Stimulated activated CD4-positive, alpha-beta T cell treated with anti-CD3 and anti-CD28 coated beads, Interleukin-2, amount 100 ng/mL, for 4 hours (primary cell): ENCODE measurements at places on chromosomes 5 and 9.

GRCh38 chr5:4833104-4833738 lies 306.9 kb upstream of the ADAMTS16 start:
- no peak for DNase-seq

GRCh38 chr5:139914218-139914807 lies 118.7 kb downstream of the PSD2 start:
- DNase-seq = no peak

- no peak for DNase-seq
These were observed 227.8 kb upstream of the CDH9 start for GRCh38 chr5:27266184-27266583.

DNA sequence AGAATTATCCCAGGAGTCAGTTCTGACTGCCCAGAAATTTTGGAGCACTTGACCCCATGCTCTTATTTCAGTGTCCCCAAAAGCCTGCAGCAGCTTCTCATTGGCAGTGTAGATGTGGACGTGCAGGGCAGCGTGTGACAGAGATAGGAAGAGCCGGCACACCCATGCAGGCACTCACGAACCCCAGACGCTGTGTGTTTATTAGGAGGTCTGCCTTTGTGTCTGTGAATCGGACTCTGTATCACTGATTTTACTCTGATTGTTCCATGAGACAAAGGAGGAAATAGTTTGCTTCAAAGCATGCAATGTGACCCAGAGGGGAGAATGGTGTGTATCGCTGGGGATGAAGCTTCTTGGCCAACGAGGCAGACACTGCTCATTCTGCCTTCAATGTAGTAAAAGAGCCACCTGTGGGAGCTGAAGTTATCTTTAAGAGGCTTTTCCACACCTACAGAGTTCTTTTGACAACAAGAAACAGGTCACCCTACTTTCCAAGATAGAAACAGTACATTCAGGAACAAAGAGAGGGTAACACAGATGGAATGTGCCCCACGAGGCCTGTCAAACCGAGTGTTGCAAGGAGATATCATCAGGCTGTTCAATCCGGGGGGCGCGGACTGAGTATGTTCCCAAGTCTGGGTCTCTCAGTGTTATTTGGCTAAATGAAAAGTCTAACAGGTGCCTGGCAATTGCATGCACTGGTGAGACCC lies 224.0 kb downstream of the NTRK2 start:
- DNase-seq = no peak

GRCh38 chr9:2419347-2419746 lies 202.2 kb upstream of the VLDLR start:
- DNase-seq = no peak

GRCh38 chr9:7799944-7800285 lies 337 bp upstream of the DMAC1 start:
- DNase-seq = no peak

DNA sequence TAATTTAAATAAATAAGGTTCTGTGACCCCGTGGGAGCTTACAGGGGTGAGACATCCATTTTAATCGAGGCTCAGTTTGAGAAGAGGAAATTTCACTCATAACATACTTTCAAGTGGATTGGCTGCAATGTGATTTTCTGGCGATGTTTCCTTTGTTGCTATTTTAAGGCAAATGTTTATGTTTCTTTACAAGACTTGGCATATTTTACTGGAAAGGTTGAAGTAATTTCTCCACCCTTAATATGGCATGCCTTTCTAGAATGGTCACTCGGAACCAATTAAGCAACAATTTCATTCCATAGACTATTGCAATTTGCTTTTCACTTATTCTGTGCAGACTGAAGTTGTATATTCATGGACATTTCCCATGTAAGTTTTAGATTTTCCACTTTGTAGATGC lies 438.0 kb upstream of the WWC1 start:
- no peak for DNase-seq

DNA sequence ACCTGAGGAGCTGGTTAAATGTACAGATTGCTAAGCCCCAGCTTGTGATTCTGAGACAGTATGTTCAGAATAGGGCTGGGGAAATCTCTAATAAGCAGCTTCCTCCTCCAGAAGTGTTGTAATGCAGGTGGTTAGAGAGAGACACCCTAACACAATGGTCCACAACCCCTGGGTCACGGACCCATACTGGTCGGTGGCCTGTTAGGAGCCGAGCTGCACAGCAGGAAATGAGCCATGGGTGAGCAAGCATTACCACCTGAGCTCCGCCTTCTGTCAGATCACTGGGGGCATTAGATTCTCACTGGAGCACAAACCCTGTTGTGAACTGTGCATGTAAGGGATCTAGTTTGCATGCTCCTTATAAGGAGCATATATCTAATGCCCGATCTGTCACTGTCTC lies 61.8 kb downstream of the SLC36A1 start:
- no peak for DNase-seq

GRCh38 chr5:10111571-10111970 lies 138.1 kb downstream of the ATPSCKMT start:
- no peak for DNase-seq

DNA sequence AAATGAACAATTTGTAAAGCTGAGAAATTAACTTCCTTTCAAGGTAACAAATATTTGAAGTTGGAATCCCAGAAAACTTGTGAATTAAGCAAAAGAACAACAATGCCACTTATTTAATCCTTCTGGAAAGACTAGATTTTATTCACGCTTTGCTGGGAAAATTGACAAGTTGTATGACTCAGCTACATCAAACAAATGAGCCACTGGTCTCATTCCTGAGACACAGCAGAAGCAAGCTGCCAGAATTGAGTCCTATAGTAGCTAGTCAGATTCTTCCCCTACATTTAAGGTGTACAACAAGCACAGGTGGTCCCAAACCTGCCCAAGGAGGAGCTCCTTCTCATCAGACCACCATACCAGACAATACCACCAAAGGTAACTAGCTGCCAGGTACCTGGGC lies 280.7 kb downstream of the SPOCK1 start:
- no peak for DNase-seq

- no peak for DNase-seq
These were observed 128.2 kb upstream of the VCAN start for GRCh38 chr5:83343299-83343698.

DNA sequence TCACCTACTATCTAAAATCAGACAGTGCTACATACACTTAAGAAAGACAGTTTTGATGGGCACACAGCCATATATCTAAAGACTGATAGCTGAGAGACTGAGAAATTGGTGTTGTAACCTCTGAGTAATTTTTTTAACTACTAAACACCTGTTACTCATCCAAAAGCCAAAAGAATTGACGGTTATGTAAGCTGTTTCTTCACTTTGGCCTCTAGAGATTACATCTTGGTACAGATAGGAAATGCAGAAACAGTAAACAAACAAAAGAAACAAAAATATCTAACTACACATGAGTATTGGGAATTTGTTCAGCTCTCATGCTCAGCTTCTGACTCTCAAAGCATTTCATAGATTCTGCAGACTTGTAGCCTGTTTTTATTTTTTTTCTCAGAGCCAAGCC lies 152.1 kb upstream of the GAS1 start:
- DNase-seq = no peak

- no peak for DNase-seq
These were observed 70.3 kb upstream of the LHFPL2 start for GRCh38 chr5:78718824-78719223.

DNA sequence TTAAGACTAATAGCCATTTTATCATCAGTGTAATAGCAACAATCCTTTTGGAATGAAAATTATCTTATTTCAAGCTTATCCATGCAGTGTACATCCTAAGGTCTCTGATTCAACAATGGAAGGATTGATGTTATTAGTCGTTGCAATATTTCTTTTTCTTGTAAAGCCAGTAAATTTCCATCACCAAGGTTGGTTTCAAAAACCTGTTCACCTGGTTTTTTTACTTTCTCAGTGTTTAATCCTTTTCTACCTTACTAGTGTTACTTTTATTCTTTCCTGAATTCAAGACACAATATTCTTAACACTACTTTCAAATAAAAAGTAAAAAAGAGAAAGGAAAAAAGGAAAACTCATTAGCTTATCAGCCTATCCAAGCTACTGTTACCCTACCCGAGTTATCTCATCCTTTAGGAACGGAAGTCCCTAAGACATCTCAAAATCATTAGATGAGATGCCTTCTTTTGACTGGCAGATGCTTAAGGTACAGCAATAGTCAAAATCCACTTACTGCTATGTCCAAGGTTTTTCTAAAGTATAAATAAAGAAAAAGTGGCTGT lies 5.4 kb downstream of the ZFR start:
- no peak for DNase-seq

- no peak for DNase-seq
These were observed 67.4 kb downstream of the RASGRF2 start for GRCh38 chr5:81027481-81028058.

GRCh38 chr9:4494806-4495205 lies 4.5 kb downstream of the SLC1A1 start:
- DNase-seq = no peak

DNA sequence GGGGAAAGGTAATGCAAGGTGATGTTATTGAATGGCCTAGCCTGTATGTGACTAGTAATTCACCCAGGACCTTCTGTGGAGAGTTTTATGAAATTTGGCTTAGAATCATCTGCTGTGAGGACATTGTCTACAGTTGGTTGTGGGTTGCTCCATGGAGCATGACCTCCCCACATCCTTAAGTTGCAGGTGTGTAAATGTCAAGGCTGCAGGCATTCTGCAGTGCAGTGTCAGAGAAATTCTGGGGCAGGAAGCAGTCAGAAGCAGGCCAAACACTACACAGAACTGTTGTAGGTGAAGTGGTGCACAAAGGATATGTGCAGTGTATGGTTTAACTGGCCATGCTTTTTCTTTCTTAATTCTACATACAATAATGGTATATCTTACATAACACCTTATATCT lies 588.3 kb downstream of the EBF1 start:
- DNase-seq = no peak

DNA sequence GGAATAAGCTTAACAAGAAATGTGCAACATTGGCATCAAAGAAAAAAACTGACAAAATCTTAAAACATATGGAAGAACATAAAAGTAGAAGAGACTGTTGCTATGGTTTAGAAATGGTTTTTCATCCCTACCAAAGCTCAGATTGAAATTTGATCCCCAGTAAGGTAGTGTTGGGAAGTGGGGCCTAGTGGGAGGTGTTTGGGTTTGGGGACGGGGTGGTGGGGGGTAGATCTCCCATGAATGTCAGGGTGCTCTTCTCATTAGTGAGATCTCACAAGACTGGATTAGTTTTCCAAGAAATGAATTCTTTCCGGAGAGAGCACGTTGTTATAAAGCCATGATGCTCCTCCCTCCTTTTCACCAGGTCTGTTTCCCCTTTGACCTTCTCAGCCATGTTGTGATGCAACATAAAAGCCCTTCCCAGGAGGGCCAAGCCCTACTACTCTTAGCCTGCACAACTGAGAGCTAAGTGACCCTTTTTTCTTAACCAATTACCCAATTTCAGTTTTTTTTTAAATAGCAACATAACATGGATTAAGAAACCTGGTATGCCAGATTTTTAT lies 10.6 kb downstream of the TMEM167A start:
- no peak for DNase-seq

GRCh38 chr9:131880833-131881583 lies 141.1 kb upstream of the RAPGEF1 start:
- no peak for DNase-seq

DNA sequence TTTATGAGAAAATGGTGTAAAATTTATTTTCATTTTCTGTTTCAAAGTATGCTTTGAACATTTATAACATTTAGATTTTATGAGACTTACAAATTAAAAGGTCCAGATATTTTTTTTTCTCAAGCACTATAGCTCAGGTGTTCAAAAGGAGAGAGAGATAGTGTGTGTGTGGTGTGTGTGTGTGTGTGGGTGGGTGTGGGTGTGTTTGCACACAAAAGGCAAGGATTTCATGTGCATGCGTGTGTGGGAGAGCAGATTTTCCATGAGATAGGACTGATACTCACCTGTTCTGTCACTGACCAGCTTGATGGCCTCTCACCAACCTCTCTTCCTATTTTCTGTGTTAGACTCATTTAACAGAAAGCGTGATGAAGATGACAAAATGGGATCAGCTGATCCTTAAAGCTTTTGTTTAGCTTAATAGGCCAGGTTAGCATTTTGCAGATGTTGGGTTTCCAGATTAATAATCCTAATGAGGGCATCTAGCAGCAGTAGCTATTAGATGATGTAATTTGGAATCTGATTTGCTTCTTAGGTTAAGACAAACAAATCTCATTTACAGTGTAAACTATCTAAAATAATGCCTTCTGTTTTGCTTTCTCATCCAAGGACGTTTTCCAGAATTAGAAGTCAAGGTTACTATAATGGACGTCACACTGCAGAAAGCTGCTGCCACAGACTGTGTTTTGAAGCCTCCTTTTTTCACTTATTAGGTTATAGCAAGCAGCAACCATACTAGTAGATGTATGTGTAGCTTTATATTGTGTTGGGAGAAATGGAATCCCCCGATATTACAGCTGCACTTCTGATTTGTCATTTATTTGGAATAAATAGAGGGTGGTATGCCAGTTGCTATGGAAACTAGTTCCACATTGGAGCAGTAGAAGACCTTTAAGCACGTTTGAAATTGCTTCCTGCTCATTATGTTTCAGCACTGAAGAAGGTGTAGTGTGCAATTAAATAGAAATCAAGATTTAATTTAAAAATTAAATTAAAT lies 355.6 kb downstream of the TAF11L14 start:
- DNase-seq = no peak

DNA sequence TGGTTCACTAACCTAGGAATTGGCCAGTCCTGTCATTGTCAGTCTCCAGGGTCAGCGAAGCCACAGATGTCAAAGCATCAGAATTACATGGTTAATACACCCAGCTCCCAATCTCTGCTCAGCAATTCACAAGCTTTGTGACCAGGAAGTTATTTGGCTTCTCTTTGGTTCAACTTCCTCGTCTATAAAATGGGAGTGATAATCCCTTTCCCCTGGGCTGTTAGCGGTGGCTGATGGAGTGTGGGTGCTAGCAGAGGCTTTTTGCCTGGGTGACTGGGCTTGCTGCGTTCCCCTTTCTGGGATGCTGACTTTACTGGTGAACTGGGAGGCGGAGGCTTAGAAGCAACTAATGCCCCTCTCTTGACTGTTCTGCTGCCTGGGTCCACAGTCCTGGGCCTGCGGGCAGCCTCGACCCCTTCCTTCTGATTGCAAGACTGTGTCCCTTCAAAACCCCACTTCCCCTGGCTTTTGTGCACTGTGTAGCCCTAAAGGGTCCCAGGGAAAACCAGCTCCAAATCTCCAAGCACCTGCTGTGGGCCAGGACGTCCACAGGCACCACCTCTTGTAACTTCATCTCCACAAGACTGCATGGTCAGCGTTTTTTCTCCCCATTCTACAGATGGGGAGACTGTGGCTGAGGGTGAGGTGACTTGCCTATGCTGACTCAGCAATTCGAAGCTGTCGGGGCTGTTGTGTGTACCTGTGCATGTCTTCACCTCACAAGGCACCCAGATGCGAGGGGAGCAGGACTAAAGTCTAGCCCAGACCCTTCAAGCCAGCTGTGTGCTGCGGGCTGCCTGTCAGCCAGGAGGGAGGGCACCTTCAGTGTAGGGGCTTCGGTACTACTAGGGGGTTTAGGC lies 45.2 kb upstream of the NEURL1B start:
- DNase-seq = no peak

GRCh38 chr9:78131969-78132700 lies 100.5 kb upstream of the GNAQ start:
- DNase-seq = no peak
